GM12878 (cell line): ENCODE measurements at places on chromosomes 3 and 15. TPM values are rescaled to one million over a fixed set of nuclear protein-coding genes. Genes with fewer than 3 reads are reported as not detected.

DNA sequence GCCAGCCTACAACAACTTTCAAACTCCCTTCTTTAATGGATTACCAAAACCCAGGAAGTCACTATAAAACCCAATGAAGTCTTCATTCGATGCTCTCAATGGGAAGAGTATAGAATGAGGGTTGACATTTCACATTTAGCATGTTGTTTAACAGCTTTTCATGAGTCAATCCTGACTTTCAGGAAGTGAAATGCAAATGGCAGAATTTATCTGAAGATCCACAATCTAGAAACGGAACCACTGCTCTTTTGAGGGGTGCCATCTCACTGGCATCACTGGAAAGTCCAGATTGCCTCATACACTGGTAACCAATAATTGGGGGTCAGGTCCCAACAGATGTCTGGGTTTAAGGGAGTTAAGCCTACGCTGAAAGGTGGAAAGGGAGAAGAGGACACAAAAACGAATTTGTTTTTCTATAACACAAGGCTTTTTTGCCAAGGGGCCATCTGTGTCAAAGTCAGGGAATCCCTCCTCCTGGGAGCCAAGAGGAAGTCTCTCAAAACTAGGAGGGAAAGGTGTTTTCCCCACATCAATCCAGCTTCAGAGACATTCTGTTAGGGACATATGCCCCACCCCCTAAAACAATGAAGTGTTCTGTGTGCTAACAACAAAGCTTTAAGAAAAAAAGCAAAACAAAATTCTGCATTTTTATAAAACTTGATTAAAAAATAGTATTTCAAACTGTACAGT lies 12.0 kb upstream of the ATP1B3 start:
- DNase-seq, result no peak

DNA sequence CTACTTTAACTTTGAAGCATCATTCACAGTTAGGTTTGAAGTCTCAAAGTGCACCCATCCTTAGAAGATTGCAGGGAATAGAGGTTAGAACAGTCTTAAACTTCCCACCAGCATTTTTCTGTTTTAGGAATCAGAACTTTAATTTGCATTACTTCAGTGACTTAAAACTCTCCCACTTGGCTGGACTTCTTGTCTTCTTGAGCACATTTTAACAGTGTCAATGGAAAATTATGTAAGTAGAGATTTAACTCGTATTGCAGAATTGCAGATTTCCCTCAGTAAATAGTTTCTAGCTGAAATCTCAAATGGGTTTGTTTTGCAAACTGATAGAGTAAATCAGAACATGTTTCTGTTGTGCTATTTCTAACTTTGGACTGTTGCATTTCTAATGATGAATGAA lies 369.6 kb downstream of the OTOL1 start:
- no peak for DNase-seq

DNA sequence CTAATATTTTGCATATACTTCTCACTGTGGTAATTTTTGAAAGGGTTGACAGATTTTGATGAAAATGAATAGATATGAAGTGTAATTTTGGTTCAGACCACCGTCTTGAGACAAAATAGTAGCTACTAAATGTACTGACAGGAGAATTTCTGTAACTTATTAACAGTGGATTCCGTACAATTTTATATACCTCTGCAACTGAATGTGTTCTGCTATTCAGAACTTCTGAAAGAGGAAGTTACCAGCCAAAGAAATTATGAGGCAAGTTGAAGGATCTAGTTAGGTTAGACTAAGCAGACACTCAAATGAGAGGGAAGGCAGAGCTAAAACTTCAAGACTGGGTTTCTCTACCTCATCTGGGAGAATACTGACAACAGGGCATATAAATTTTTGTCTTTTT lies 29.4 kb downstream of the GAP43 start:
- no peak for DNase-seq

GRCh38 chr15:101686718-101687117 lies 34.5 kb upstream of the TM2D3 start:
- no peak for DNase-seq

The ZNF148 gene
- total RNA-seq, result 37.0 and 39.2 TPM in 2 replicates
